ENCODE measurements at places on chromosomes 6 and 20. TPM values are rescaled to one million over a fixed set of nuclear protein-coding genes. Genes with fewer than 3 reads are reported as not detected.

The OR2B6 gene
- total RNA-seq, result not detected

GRCh38 chr6:56378966-56379585 lies 131.7 kb upstream of the COL21A1 start:
- no peaks in the 10 kb centered on the region for H3K27me3 ChIP-seq
- DNase-seq, result no peak
- no peaks in the 10 kb centered on the region for H3K4me1 ChIP-seq
- no peak overlapping the region for H3K4me3 ChIP-seq

DNA sequence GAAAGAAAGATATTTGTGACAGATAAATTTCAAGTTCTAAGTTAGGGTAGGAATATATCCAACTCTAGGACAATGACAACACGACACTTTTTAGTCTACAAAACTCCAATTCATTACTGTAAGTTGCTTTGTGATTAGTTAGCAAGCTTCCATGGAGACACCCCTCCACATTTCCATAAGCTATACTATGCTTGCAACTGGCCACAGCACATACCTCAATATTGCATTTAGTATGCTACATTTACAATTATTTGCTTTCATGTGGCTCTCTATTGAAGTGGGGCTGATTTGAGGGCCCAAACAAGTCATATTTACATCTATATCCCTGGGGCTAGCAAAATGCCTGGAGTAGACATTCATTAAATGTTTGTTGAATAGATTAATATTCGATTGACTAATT lies 129.3 kb downstream of the HACE1 start:
- H3K4me3 ChIP-seq, result no peak overlapping the region
- no peak overlapping the region for H3K27ac ChIP-seq
- no peaks in the 10 kb centered on the region for H3K4me1 ChIP-seq
- no peaks in the 10 kb centered on the region for H3K27me3 ChIP-seq
- no peaks in the 10 kb centered on the region for H3K36me3 ChIP-seq

DNA sequence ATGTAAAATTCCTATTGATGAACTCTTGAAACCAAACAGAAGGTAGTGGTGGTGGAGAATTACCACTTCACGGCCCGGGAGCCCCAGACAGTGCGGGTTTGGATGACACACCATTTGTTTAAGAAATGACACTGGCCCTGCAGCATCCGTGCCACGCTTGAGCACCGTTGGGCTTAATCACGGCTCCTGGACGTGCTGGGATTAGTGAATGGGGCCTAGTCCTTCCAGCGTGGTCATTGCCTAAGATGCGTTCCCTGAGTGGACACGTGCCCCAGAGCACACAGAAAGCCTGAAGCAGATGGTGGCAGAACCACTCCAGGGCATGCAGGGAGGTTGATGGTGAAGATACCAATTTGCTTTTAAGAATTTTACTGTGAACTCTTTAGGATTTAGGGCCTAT lies 14.5 kb downstream of the STX16 start:
- no peaks in the 10 kb centered on the region for H3K27me3 ChIP-seq
- peaks cover 26% of the 10 kb centered on the region for H3K36me3 ChIP-seq
- no peak for DNase-seq

The CRISP3 gene
- total RNA-seq, result not detected

The FERMT1 gene
- 0.10 TPM for total RNA-seq

DNA sequence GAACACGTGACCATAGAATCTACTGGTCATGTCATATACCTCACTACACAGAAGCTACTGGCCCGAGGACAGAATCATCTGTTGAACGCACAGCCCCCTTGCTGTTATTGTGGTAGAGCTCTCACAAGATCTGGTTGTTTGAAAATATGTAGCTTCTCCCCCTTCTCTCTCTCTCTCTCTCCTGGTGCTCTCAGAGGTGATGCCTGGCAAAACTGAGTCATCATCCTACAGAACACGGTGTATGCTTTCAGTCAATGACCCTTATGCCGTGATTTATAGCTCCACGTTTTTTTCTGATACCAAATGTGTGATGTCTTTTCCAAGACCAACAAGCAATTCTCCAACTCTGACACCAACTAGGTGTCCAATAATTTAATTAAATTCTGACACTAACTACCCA lies 13.0 kb upstream of the RBM24 start:
- H3K27me3 ChIP-seq, result no peaks in the 10 kb centered on the region
- DNase-seq, result no peak
- no peak overlapping the region for H3K4me3 ChIP-seq
- H3K4me1 ChIP-seq, result no peaks in the 10 kb centered on the region
- no peak overlapping the region for H3K27ac ChIP-seq

GRCh38 chr20:215796-216195 lies 11.3 kb upstream of the DEFB129 start:
- no peak overlapping the region for H3K27ac ChIP-seq
- no peak for DNase-seq
- H3K4me1 ChIP-seq, result no peaks in the 10 kb centered on the region
- H3K27me3 ChIP-seq, result no peaks in the 10 kb centered on the region
- no peaks in the 10 kb centered on the region for H3K36me3 ChIP-seq

- no peaks in the 10 kb centered on the region for H3K27me3 ChIP-seq
- H3K36me3 ChIP-seq, result no peaks in the 10 kb centered on the region
- no peak overlapping the region for H3K4me3 ChIP-seq
- no peak overlapping the region for H3K27ac ChIP-seq
- H3K4me1 ChIP-seq, result no peaks in the 10 kb centered on the region
- DNase-seq, result no peak
Measured at GRCh38 chr6:163427498-163428254, 13.2 kb downstream of the QKI start.

DNA sequence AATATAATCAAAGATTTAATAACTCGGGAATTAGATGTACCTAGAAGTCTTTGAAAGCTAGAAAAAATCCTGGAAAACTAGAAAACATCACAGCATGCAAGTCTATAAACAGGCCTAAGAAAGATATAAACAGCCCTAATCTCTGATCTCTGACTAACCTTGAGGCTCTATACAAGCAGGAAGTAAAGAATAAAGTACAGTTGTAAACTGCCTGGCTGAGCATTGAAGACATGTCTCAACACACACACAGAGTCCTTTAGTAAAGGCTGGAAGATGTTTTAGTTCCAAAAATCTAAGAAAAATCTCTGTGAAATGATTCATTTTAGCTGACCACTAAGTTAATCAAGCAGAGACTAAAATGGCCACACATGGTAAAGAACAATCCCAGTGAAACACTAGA lies 774.5 kb downstream of the EYS start:
- H3K36me3 ChIP-seq, result no peaks in the 10 kb centered on the region
- no peak for DNase-seq
- H3K27me3 ChIP-seq, result no peaks in the 10 kb centered on the region
- no peak overlapping the region for H3K27ac ChIP-seq

- no peaks in the 10 kb centered on the region for H3K27me3 ChIP-seq
- H3K4me1 ChIP-seq, result no peaks in the 10 kb centered on the region
- H3K4me3 ChIP-seq, result no peak overlapping the region
- no peak overlapping the region for H3K27ac ChIP-seq
- DNase-seq, result no peak
- H3K36me3 ChIP-seq, result no peaks in the 10 kb centered on the region
Measured at GRCh38 chr6:20188630-20189075, 23.6 kb downstream of the MBOAT1 start.

DNA sequence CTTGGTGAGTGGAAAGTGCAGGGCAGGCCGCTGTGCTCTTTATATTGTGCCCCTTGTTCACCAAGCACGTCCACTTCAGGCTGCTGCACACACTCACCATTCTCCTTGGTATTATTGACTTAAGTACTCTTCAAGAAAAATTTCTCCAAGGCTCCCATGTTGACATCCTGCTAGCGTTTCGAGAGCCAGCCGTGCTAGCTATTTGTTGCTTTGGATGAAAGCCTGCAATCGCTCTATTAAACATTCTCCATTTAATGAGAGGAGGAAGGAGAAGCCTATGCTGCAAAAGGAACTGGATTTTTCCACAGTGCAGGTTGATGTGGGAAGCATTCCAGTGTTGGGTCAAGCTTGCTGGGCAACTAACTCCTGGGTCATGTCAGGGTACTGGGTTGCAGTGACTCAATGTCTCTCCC lies 113.5 kb downstream of the CD83 start:
- no peaks in the 10 kb centered on the region for H3K4me1 ChIP-seq
- H3K27me3 ChIP-seq, result no peaks in the 10 kb centered on the region
- no peak for DNase-seq

The ADGRG6 gene
- total RNA-seq, result not detected

DNA sequence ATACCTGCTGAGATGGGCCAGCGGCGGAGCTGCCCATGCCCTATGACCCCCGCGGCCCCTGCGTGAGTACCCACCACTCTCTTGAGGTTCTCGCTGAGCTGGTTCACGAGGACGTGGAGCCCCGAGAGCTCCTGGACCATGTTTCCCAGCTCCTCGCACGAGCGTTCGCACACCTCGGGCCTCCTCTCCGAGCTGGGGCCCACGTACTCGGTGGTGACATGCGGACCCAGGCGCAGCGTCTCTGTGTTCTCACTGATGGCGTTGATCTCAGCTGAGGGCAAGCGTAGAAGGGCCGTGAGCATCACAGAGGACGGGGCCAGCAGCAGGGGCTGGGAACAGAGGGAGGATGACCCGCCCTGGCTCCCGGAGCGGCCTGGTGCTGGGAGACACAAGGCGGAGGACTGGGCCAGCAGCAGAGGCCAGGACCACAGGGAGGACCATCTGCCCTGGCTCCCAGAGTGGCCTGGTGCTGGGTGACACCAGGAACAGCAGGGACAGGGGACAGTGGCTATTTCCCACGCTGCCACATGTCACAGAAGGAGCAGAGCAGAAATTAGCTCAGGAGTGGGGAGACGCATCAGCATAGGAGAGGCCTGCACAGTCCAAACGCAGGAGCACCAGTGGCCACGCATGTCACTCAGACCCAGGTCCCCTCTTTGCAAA lies 11.8 kb downstream of the THBS2 start:
- no peak for DNase-seq
- H3K4me3 ChIP-seq, result no peak overlapping the region
- no peaks in the 10 kb centered on the region for H3K4me1 ChIP-seq
- no peaks in the 10 kb centered on the region for H3K27me3 ChIP-seq
- no peaks in the 10 kb centered on the region for H3K36me3 ChIP-seq

GRCh38 chr6:158496700-158497099 lies 63.2 kb upstream of the TMEM181 start:
- no peaks in the 10 kb centered on the region for H3K36me3 ChIP-seq
- H3K4me3 ChIP-seq, result no peak overlapping the region

- no peaks in the 10 kb centered on the region for H3K36me3 ChIP-seq
- no peak overlapping the region for H3K4me3 ChIP-seq
- no peak for DNase-seq
- H3K27ac ChIP-seq, result no peak overlapping the region
Measured at GRCh38 chr6:116483616-116484015, 22.4 kb downstream of the CALHM6 start.

DNA sequence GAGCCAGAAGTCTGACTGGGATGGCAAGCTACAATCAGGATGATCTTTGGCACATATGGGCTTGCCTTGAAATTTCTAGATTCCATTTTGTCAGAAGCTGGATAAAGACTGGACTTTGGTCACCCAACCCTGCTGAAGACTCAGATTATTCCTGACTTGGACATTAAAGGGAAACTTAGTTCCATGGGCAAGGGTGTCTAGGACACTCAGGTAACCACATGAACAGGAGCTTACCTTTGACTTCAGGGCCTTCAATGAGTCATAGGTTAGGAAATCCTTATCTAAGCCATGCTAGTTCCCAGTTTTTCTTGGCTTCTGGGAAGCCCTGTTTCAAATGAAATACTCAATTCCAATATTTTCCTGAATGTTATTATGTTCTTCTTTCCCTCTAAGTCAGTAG lies 28.5 kb upstream of the IFNGR1 start:
- H3K4me3 ChIP-seq, result no peak overlapping the region
- H3K27ac ChIP-seq, result no peak overlapping the region
- no peaks in the 10 kb centered on the region for H3K36me3 ChIP-seq
- H3K4me1 ChIP-seq, result no peaks in the 10 kb centered on the region

The GLP1R gene
- total RNA-seq, result not detected

All from naive thymus-derived CD4-positive, alpha-beta T cell (primary cell).